Activated CD4-positive, alpha-beta T cell treated with anti-CD3 and anti-CD28 coated beads, Interleukin-2, amount 10 ng/mL, durations not matched to agents 7 days and 5 days (primary cell): ENCODE measurements at places on chromosomes 2 and 18. TPM values are rescaled to one million over a fixed set of nuclear protein-coding genes. Genes with fewer than 3 reads are reported as not detected.

The CD8B2 gene
- total RNA-seq, result not detected

DNA sequence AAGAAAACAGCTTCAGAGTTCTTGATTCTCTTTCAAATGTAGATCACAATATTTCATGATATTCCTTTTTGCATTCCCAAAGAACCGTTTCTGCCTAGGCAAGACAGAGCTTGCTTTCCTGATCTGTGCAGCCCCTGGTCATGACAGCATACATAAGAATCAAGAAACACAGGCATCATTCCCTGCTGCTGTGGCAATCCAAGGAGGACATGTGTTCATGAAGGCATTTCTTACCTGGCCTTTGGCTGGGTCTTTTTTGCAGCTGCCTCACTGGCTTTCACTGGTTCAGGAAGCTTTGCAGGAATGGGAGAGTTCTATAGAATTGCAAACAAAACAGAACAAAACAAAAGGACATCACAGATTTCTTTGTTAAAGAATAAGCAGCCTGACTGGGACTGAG, 87.6 kb upstream of the NFU1 start:
- no peak for DNase-seq

GRCh38 chr2:108853421-108853820, 66.8 kb downstream of the CCDC138 start:
- no peak for DNase-seq

- DNase-seq, result no peak
Measured at GRCh38 chr2:37609782-37610181, 61.7 kb downstream of the CDC42EP3 start.

DNA sequence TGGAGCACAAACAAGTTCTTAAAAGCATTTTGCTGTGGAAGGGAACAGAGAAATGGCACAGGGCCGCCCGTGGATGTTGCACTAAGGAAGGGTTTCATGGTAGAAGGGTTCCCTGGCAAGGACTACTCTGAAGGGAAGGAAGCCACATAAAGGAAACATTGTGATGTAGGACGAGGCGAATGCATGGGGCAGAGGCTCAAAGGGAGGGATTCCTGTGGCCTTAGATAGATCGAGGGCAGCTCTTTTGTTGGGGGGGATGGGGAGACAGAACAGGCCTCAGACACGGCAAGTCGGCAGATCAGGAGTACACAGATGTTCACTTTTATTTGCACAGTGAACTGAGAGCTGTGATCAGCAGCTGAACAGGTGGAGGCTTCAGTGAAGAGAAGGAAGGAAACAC, 205.4 kb downstream of the SNTG2 start:
- DNase-seq, result no peak
